ENCODE measurements at places on chromosomes 16 and 17. TPM values are rescaled to one million over a fixed set of nuclear protein-coding genes. Genes with fewer than 3 reads are reported as not detected.

DNA sequence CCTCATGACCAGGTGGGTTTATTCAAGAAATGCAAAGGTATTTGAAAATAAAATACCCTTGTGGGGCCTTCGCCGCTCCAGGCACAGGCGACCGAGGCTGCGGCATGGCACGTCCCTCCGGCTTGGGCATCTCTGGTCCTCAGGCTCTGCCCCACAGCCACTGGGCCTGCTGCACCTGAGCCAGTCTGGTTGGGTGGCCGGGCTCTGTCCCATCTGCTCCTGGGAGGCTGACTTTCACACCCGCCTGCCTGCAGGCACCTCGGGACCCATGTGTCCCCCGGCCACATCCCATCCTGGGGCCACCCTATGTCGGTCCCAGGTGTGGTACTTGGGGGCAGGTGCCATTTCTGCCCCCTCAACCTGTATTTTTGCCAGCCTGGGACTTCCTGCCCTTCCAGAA lies 20.9 kb downstream of the OSBPL7 start:
- DNase-seq = no peak

DNA sequence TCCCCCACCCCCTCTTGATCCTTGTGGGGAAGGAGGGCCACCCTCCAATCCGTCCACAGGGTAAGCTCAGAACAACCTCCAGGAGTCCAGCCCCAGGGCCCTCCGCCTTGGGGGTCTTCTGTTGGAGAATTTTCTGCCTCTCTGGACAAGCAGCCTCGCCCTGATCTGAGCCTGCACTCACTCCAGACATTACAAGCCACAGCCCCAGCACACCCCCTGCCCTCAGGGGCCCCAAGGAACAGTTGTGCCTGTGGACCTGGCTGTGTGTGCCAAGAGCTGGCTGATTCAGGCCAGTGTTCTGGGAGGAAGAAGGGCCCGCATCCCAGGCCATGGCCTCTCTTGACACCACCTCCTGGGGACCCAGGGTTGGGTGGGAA lies 477 bp upstream of the ARHGAP27 start:
- no peak for DNase-seq

DNA sequence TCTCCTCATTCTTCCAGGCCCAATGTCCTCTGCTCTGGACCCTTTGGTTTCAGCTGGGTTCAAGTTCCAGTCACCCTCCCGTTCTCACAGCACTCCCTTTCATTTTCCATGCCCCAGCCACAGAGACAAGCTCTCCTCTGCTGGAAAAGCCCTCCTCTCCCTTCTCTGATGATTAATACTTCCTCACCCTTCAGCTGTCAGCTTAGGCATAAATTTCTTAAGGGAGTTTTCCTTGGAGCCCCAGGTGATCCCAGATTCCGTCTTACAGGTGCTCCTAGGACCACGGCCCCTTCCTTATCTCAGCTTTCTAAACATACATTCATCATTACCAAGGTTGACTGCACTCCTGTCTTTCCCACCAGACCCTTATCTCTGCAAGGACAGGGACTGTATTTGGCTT lies 10.4 kb downstream of the CHAD start:
- DNase-seq = no peak

Gene GJC1
- total RNA-seq = 25.8 TPM
